Suppressor macrophage (primary cell): ENCODE measurements at places on chromosomes 7 and 10.

- DNase-seq: peak; percentile 86
These were observed 64.5 kb upstream of the SYPL1 start for GRCh38 chr7:106176414-106177299.

DNA sequence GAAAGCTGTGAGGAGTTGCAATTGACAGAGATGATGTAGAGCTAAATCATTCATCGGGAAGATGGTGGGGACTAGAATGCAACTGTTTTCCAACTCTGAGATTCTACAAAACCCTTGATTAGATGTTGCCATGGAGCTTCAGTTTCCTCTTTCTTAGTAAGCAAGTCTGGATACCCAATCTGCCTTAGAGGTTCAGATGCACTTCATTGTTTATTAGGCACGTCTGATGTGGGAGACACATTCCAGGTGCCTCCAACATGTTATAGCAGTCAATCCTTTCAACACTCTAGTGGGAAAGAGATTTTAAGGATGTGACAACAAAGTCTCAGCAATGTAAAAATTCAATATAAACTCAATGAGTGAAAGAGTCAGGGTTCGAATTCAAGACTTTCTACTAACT is 291.3 kb upstream of the PHYHIPL start:
- DNase-seq: no peak

DNA sequence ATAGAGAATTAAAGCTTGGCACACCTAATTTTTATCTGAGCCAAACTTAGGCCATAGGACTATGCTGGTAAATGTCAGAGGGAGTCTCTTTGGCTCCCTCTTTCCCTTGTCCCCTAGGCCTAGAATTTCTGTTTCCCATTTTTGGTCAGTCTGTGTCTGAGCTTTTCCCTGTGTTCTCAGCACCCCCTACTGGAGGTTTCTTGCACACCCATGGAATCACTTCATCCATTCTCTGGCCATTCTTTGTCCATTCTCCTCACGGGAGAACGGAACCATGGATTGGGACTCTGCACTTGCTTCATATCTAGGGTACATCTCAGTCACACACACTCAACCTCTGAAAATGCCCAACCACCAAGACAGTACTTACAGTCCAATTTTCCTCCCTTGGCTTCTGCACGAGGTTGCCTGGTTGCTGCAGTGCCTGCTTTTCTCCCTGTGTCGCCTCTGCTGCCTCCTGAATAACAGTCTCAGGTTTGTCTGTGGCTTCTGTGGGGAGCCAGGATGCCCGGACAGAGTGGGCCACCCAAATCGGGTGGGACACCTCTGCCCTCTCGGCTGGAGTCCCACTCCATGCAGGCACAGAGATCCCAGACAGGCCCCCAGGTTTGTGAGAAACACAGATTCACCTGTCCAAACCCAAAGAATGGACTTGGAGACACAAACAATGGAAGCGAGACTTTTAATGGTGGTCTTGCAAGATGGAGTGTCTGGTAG is 35.1 kb upstream of the DNAH11 start:
- peak; percentile 67 for DNase-seq

GRCh38 chr10:4543938-4544533 is 282.0 kb upstream of the AKR1E2 start:
- DNase-seq: no peak
